ENCODE measurements at places on chromosomes 7 and 10.

DNA sequence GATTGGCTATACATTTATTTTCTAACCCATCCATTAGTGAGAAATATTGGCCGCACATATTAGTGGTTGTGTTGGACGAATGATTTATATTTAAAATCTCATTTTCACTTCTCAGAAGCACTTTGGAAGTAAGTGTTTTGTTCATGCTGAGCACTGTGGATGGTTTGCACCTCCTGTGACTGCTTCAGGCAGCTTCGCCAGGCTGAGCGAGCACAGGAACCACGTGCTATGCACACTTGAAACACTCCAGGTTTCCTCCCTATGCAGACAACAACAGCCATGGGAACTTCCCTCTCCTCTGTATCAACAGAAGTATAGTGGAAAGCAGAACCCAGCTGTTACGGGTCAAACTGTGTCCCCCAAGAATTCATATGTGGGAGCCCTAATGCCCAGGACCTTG lies 67.3 kb upstream of the WDR11 start:
- DNase-seq: no peak

GRCh38 chr10:32161586-32161985 lies 105.4 kb upstream of the KIF5B start:
- DNase-seq: no peak

- no peak for DNase-seq
Observed at GRCh38 chr7:133079296-133079695, 2.6 kb downstream of the CHCHD3 start.

GRCh38 chr10:71048971-71049615 lies 160.7 kb upstream of the PCBD1 start:
- DNase-seq: no peak

- DNase-seq: no peak
Observed at GRCh38 chr10:61754587-61755550, 92.1 kb downstream of the CABCOCO1 start.

GRCh38 chr10:114879541-114880158 lies 58.1 kb downstream of the FHIP2A start:
- DNase-seq: peak; percentile 54

DNA sequence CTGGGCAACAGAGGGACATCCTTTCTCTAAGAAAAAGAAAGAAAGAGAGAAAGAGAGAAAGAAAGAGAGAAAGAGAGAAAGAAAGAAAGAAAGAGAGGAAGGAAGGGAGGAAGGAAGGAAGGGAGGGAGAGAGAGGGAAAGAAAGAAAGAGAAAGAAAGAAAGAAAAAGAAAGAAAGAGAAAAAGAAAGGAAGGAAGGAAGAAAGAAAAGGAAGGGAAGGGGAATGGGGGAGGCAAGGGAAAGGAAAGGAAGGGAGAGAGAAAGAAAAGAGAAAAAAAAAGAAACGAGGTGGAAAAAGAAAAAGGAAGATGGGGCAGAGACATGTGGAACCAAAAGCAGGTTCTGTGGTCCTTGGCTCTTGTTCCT lies 82.9 kb upstream of the SMNDC1 start:
- no peak for DNase-seq

GRCh38 chr7:64098-64915 lies 128.1 kb upstream of the FAM20C start:
- DNase-seq: peak; percentile 70

GRCh38 chr10:106655165-106655564 lies 509.3 kb downstream of the SORCS1 start:
- no peak for DNase-seq

DNA sequence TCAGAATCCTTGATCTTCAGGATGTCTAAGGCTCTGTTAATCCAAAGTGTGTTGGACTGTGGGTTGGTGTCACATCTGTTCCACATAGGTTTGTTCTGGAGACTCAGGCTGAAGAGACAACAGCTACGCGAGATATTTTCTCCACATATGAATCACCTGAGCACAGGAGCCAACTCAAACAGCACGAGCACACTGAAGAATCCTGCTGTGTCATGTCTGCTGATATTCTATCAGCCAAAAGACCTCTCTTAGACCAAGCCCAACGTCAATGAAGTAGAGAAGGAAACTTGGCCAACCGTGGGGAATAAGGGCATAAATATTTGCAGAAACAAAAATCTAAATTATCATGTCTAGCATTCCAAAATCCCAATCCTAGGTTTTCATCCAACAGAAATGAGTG lies 2.7 kb upstream of the TASOR2 start:
- DNase-seq: no peak

DNA sequence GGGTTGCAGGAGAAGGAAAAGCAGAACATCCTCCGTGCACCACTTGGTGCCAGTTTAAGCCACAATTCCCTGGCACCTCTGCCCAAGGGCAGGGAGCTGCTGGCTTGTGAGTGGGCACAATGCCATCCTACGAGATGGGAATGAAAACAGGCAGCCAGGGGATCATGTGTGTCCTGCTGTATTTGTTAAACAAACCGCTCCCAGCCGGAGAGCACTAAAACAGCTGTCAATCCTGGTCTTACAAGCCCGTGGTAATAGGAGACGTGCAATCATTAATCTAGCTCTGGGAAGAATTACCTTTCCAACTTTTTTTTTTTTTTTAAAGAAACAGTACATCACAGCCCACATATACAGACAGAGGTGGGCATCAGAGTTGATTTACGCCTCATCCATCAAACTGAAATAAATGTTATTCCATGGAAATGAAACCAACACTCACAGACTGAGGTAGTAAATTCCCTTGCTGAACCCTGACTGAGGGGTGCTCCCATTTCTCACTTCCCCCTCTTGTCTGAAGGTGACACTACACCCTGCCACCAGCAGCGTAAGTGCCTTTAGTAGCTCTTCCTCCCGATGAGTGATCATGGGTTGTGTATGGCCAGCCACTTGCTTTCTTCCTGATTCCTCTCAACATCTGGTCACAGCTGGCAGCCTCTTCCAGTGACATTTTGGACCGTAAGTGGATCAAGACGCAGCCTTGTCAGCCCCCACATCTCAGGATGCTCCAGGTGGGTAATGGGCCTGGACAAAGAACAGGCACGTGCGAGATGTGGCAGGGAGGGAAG lies 143.8 kb downstream of the TEX36 start:
- DNase-seq: no peak

- DNase-seq: peak; percentile 53
Observed at GRCh38 chr7:119482209-119482608, 790.8 kb upstream of the KCND2 start.

DNA sequence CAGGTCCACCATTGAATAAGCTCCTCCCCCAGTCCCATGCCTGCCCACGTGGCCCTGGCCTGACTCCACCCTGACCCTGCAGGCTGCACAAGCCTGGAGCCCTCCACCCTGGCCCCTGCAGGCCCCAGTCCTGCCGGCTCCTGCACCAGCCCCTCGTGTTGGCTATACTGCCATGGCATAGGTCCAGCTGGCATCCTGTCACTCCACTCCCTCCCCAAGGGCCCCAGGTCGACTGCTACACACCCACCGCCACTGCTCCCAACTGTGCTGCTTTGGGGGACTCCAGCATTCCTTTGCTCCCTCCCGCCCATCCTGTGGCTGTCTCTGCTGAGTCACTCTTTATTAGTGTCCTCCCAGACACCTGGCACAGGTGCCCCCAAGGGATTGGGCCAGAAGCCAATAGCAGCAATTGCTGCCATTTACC lies 32.4 kb upstream of the HSPA12A start:
- no peak for DNase-seq

DNA sequence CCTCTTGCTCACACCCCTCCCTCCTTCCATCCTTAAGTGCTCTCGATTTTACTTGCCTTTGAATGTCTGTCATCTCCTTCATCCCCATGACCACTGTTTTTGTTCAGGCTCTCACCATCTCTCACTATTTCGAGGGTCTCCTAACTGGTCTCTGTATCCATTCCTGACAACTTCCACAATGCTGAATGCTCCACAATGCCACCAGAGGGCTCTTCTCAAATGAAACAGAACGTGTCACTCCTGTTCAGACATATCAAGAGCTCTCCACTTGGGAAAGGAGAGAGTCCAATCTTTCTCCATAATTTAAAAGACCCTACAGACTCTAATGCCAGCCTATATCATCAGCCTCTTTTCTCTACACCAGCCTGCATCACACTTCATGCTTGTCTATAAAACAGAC lies 9.0 kb upstream of the SLC13A1 start:
- DNase-seq: peak; percentile 11

All from NB4 (cell line).